CD4-positive, alpha-beta T cell treated with Interleukin-4 for 4 hours (primary cell): ENCODE measurements at places on chromosomes 2 and 18.
A peak's percentile ranks its signal among the peaks of the same experiment; 100 is the strongest.

GRCh38 chr18:32257084-32257785, 67.4 kb downstream of the MEP1B start:
- no peak for DNase-seq

GRCh38 chr18:73990258-73990657, 157.4 kb downstream of the FBXO15 start:
- DNase-seq, result no peak

GRCh38 chr2:44777036-44777435, 164.5 kb upstream of the SIX3 start:
- DNase-seq, result no peak

DNA sequence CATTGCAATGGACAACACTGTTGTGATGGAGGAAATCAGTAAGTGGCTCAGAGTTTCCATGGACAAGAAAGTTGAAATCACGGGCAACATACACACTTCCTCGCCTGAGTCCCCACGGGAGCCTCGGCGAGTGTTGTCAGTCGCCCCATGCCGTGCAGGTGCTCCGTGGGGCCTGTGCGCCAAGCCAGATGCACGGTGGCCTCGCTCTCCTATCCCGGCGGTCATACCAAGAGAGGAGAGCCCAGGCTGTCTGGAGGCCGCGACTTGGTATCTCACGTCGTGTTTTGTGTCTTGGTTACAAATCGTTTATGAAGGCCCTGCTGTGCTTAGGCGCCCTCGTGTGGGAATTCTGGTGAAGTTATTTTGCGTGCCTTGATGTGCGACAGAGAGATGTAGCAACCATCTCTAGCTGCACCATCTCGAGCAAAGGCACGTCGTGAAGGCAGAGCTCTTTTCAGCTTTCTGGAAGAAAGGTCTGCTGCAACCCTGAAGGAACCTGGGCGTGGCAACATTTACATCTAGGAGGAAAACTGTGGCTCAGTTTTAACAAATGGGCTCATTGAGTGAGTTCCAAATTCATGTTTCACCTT, 21.8 kb downstream of the ATG4B start:
- peak; percentile 22 for DNase-seq

GRCh38 chr2:9965119-9965822, 13.8 kb downstream of the GRHL1 start:
- DNase-seq, result no peak
